ENCODE measurements at places on chromosomes 3 and 15.

- no peak for DNase-seq
These were observed 428.4 kb upstream of the GOLIM4 start for GRCh38 chr3:168524129-168524528.

DNA sequence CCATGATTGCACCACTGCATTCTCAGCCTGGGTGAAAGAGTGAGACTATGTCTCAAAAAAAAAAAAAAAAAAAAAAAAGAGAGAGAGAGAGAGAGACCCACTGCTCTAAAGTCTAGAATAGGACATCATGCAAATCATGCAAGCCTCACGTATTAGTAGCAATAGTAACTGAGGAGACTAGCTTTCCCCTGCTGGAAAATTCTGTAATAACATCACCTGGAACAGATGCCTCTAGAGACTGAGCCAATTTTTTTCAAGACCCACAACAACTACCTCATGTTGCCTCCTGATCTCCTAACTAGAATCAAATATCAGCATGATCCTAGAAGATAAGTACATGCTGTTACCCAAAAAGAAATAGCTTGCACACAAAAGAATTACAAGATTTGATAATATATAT, 461.9 kb downstream of the AGBL1 start:
- DNase-seq = no peak

- DNase-seq = no peak
These were observed 172.1 kb upstream of the MITF start for GRCh38 chr3:69567023-69567709.

DNA sequence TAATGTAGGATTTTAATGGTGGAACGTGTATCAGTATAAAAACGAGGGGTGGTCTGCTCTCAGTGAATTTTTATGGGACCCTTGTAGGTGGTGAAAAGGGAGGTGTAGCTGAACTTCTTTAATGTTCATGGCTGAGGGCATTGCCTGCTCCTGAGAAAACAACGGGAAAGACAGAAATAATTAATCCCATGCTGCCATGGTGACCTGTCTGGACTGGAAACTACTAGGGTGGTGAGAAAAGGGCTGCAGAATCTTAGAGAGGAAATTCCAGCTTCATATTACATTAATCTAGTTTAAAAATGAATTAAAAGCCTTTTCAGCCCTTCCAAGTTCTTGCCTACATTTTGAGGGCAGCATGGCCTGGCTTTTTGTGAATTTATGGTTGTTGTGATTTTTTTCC, 47.6 kb downstream of the ZBTB38 start:
- DNase-seq = no peak

GRCh38 chr15:57373251-57373881, 2.9 kb upstream of the CGNL1 start:
- no peak for DNase-seq

DNA sequence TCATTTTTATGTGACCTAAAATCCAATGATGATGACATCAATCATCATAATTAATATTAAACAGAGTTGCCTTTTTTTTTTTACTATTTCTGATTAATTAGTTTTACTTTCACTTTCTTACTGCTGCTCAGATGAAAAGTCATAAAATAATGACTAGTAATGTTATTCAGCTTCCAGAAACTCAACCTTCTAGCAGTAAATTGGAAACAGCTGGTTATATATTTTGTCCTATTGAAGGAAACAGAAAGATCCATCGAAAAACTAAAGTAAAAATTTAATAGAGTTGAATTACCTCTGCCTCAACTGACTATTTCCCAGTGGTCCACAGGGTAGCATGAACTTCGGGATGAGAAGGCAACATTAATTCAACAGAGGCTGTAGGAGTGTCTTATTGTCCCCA, 107.1 kb upstream of the PTX3 start:
- DNase-seq = no peak

- DNase-seq = no peak
These were observed 149.8 kb downstream of the FNDC3B start for GRCh38 chr3:172189213-172189612.

DNA sequence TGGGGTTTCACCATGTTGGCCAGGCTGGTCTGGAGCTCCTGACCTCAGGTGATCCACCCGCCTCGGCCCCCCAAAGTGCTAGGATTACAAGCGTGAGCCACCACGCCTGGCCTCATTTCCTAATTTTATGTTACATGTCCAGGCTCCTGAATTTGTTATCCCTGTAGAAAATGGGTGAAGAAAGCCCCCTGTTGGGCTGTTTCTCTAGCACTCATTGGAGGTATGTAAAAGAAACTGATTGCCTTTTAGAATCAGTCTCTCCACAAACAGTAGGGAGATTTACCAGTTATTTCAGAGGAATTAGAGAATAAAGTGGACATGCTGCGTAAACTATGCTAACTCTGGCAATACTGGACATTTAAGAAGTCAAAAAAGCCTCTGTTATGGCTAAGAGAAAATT, 364.1 kb upstream of the TBL1XR1 start:
- no peak for DNase-seq

GRCh38 chr3:63976161-63976871, 47.0 kb downstream of the PSMD6 start:
- no peak for DNase-seq

GRCh38 chr3:156761713-156762451, 64.3 kb upstream of the LEKR1 start:
- DNase-seq = no peak

DNA sequence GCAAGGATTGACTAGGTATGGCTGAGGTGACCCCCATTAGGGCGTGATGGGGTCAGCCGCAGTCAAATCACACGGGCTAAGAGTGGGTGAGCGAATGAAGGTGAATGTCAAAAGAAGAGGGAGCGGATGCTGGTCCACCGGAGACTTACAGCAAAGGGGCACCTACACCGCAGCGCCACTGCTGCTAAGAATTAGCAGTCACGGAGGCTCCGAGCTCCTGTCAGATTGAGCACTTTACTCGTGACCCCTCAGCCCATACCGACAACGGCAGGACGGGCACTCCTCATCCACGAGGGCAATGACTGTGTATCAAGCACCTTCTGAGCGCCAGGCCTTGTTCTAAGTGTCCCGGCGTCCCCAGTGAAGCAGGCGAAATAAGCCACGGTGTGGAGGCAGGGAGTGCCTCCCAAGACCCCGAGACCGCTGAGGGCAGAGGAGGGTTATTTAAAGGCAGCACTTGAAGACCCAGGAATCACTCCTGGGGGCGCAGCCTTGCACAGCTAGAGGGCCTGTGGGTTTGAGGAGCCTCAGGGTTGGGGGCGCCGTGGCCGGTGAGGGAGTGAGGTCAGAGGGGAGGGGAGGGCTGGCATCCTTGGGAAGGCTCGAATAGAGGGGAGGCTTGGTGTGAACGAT, 61.6 kb upstream of the GATA2 start:
- no peak for DNase-seq

DNA sequence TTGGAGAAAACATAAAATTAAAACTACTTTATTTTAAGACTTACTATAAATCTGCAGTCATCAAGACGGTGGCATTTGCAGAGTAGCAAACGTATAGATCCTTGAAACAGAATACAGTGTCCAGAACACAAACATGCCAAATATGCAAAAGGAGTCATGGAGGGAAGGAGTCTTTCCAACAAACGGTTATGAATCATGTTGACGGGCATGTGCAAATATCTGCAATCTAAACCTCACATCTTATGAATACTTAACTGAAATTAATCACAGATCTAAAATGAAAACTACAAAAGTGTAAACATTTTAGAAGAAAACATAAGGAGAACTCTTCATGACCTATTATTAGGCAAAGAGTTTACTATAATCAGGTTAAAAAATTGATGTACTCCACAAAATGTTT, 69.4 kb downstream of the TFRC start:
- DNase-seq = no peak

- DNase-seq = no peak
These were observed 153.5 kb upstream of the GOLIM4 start for GRCh38 chr3:168249205-168249549.

GRCh38 chr3:135072431-135072830, 277.4 kb downstream of the EPHB1 start:
- no peak for DNase-seq

DNA sequence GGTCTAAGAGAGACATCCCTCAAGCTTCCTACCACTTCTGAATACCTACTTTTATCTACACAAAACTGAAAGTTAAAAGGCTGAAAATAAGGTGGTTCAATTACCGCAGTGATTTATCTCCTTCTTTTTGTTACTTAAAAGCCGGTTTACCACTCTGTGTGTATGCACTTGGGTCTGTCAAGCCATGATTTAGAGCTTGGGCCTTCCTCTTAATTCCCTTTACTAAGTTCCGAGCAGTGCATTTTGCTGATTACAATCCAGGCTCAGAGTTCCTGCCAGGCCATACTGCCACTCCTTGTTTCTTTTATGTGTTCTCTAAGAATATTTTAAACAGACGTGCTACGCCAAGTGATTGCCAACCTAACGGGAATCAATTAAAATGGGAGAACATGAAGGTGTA, 16.5 kb downstream of the KCTD6 start:
- DNase-seq = no peak
